ENCODE measurements at places on chromosomes 7 and 10.
A peak's percentile ranks its signal among the peaks of the same experiment; 100 is the strongest.

DNA sequence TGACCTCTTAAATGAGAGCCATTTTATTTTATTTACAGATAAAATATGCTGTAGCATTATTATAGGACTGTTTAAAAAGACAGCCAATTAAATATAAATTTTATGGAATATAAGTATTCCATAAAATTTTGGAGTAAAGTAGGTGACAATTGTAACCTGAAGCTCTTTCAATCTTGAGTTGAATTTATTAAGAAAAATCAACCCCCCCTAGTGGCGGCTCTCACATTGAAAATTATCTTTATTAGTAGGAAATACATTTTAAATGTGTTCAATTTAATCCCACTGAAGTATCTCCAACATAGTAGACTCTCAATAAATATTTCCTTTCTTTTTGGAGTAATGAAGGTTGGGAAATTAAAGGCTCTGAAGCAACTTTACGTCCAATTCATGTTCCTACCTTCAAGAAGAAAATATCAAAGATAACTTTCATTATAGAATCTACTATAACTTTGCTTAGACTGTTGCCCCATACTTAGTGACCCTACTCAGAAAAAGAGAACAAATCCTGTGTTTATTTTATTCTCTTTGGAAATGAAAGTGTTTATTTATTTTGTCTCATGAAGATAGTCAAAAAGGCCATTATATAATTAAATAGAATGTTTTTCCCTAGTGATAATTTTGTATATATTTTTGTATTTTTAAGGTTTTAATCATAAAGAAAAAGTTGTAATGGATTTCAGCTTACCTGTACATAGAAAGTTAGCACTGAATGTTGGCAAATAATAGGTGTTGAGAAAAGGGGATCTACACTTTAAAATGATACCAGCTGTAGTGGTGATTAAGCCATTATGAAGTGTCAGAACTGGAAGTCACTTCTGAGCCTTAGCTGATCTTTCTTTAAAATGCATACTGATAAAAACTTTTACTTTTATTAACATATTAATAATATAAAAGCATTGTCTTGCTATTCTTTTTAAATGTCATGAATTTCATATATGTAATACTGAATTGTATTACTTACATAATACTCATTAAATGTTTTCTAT, 3.3 kb downstream of the AHR start:
- DNase-seq = peak; percentile 68

GRCh38 chr10:127736222-127736914, 617 bp upstream of the FOXI2 start:
- no peak for DNase-seq

GRCh38 chr7:105896407-105896911, 20.1 kb upstream of the ATXN7L1 start:
- no peak for DNase-seq

GRCh38 chr7:144489504-144489903, 86.0 kb upstream of the NOBOX start:
- DNase-seq = no peak

GRCh38 chr10:86592413-86592812, 61.9 kb upstream of the OPN4 start:
- DNase-seq = no peak

GRCh38 chr7:86768394-86768793, 124.7 kb downstream of the GRM3 start:
- DNase-seq = no peak

GRCh38 chr10:114645706-114646105, 12.4 kb downstream of the ABLIM1 start:
- DNase-seq = no peak

- no peak for DNase-seq
Observed at GRCh38 chr7:157550300-157551275, 213.8 kb downstream of the DNAJB6 start.

- no peak for DNase-seq
Observed at GRCh38 chr7:68776326-68776725, 821.9 kb upstream of the AUTS2 start.

DNA sequence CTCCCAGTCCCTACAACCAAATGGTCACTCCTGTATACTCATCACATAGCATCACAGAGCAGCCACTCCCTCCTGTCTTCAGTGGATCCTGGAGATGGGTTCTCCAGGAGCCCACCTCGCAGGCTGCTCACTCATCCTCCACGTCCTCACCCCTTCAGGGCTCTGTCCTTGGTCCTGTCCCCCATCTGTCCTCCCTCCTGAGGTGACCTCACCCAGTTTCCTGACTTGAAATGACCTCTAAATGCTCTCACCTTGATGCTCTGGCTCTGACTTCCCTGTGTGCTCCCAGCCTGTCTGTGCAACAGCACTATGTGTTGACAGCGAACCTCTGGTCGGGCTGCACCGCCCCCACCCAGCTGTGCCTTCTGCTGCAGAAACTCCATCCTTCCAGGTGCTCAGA, 2.1 kb upstream of the PPP2R2D start:
- DNase-seq = no peak

- no peak for DNase-seq
Observed at GRCh38 chr7:56046721-56047445, 4.4 kb downstream of the PSPH start.

DNA sequence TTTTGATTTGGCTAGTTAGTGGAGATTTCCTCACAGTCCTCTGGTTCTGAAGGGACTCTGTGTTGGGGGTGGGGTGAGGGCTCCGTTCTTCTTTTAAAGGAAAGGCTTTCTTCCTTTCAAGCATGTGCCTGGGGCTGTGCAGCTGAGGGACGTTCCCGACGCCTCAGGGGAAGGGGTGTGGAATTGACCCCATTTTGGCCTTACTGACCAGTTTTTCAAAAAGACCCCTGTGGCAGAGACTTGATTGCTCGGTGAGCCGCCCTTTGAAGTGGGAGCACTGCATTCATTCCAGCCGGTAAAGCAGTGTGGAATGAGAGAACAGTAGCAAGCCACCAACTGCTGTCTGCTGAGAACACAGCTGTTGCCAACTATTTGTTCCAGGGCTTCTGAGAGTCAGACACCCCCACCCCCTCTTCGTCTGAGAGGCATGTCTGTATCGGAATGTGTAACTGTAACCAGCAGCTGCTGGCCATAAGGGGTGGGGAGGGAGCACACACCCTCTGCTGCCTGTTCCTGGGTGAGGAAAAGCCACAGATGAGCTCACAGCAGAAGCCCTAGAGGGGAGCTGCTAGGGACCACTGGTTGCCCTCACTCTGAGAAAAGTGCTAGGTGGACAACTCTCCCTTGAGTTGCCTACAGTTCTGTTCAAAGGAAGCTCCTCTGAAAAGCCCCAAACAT, 33.2 kb downstream of the WBP1L start:
- DNase-seq = no peak

- DNase-seq = no peak
Observed at GRCh38 chr7:107689553-107689952, 28.9 kb downstream of the SLC26A4 start.

Data from stimulated activated CD8-positive, alpha-beta memory T cell treated with anti-CD3 and anti-CD28 coated beads, Interleukin-4, amount 100 ng/mL, for 48 hours (primary cell).